Stimulated activated CD4-positive, alpha-beta T cell treated with anti-CD3 and anti-CD28 coated beads, Interleukin-15, amount 100 ng/mL, for 24 hours (primary cell): ENCODE measurements at places on chromosomes 1 and 21.

DNA sequence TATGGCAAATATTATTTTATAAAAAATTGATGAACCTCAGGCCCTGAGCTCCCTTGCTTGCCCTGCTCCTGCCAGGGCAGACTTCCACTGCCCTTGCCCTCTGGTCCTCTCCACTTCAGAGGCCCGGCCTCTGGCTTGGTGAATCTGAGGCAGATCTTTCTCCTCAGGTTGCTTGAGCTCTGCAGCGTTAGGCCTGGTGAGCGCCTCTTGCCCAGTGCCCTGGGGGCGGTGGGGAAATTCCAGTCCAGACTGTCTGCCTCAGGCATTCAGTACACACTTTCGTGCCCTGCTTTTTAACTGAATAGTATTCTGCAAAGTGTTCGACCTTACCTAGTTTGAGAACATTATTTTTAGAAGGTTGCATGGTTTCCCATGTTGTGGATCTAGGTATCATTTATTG, 98.2 kb downstream of the PCBP3 start:
- DNase-seq = peak; percentile 22

GRCh38 chr1:244137276-244137675, 86.2 kb downstream of the ZBTB18 start:
- no peak for DNase-seq

GRCh38 chr1:158311066-158311465, 20.3 kb downstream of the CD1B start:
- DNase-seq = no peak

DNA sequence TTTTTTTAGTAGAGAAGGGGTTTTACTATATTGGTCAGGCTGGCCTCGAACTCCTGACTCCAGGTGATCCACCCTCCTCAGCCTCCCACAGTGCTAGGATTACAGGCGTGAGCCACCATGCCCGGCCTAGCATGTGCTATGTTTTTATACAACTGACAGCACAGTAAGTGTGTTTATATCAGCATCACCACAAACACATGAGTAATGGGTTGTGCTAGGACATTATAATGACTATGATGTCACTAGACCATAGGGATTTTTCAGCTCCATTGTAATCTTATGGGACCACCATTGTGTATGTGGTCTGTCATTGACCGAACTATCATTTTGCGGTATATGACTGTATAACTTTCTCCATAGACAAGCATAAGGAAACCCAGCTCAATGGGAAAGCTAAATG, 6.3 kb downstream of the LEFTY2 start:
- DNase-seq = no peak

DNA sequence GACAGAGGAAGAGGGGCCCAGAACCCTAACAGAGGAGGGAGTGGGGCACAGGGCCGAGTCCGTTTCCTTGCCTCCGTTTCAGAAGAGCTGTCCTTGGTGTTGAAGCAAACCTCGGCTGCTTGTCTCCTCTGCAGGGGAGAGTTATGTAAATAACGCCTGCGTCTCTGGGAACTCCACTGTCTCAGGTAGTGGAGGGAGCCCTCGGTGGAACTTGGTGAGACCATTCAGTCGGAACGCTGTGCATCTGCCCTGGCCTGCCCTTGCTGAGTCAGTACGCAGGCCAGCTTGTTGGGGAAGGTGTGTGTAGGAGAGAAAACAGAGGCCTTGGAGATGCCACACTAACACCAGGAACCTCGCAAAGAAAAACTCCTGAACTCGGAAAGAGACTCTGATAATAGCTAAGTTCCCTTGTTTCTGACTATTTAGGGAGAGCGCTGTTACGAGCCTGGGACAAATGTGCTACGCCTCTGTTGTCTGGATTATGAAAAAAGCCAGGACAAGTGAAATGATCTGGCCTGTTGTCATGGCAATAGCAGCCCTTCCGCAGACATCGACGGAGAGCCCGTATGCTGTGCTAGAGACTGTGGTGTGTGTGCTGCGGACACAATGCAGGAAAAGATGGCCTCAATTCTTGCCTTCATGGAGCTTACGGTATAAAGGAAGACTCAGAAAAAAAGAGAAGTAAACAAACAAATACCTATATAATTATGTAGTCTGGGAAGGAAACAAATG, 94.6 kb upstream of the AKT3 start:
- DNase-seq = no peak

DNA sequence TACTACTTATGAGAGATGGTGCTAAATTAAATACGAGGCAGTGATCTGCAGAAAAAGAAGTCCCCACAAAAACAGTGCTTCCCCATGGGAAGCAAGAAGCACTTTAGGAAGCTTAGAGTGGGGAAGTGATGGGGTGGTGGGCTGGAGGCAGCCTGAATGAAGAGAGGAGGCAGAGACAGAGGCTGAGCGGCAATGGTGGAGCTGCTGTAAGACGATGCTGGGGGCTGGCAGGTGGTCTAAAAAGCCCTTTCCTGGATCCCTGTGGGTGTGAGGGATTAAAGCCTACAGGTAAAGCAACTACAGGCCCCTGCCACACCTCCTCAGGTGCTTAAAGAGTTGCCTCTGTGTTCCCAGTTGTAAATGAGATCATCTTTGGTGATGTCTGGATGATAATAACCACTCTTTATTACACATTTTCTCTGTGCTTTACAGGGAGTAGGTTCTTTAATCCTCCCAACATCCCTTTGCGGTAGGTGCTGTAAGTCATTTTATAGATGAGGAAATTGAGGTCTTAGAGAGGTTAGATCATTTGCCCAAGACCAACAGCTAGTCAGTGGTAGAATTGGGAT, 39.2 kb downstream of the CNN3 start:
- no peak for DNase-seq

- no peak for DNase-seq
Measured at GRCh38 chr1:3659093-3659492, 6.8 kb downstream of the TP73 start.

GRCh38 chr1:92901126-92901525, 60.1 kb downstream of the DIPK1A start:
- DNase-seq = no peak

DNA sequence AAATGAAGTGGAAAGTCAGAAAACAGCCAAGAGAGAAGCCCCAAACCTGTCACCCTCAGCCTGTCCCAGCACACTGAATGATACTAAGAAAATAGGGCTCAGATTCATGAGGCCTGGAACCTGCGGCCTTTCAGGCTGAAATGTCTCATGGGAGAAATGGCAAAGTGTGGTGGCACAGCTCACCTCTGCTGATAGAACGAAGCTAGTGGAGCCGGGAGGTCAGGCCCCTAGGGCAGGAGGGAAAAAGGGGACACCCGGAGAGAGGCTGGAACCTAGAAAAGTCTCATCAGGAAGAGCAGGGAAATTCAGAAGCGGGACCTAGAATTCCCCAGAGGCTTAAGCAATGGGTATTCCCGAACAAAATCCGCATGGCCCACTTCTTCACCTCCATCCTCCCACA, 107.1 kb downstream of the BCAR3 start:
- no peak for DNase-seq

GRCh38 chr1:20207546-20207945, 21.2 kb upstream of the PLA2G2C start:
- no peak for DNase-seq

- DNase-seq = no peak
Measured at GRCh38 chr1:46431695-46432094, 37.6 kb downstream of the FAAH start.

DNA sequence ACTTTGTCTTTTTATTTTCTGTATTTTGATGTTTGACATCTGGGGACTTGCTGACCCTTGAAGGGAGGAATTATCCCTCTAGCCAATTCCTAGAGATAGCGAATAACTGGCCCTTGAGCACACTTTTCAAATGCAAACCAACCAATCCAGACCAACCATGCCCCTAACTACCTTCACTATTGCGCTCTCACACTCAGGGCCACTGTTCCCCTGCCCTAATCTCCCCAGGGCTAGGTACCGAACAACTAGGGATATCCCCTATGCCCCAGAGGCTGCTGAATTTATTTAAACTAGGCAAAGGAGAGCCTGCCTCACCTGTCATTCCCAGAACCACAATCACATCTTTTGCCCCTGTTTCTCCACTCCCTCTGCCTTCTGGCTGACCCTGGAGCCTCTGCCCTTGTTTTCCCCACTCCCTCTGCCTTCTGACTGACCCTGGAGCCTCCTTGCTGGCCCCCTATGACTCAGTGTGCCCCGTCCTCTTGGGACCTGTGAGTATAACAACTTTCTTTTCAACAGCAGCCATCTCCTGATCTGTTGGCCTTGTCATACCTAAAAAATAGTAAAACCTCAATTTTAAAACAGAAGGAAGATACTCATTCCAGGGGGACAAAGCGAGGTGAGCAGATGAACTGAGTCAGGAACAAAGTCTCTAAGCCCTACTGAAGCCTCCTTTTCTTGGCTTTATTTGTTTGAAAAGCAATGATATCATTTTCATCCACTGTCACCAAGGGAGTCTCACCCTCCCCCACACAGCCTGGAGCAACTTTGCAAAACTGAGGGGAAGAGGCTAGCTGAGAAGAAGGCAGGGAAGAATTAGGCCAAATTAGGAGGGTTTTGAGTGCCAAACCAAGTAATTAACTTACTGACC, 115.5 kb downstream of the NMNAT2 start:
- no peak for DNase-seq

DNA sequence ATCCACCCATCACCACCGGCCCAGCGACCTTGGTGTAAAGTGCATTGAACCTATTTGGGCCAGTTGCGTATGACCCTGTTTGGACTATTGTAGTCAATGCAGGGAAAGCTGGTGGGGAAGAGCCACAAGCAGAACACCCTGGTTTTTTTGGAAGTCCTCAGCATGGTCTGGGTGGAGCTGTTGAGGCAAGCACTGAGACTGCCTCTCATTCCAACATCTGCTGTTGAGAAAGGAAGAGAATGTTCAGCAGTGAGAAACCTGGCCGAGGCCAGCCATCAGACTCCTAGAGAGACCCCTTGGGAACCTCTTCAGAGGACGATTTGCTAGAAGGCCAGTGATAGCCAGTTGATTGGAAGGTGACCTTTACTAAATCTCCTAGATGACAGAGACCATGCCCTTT, 183.0 kb downstream of the ZZZ3 start:
- DNase-seq = no peak

DNA sequence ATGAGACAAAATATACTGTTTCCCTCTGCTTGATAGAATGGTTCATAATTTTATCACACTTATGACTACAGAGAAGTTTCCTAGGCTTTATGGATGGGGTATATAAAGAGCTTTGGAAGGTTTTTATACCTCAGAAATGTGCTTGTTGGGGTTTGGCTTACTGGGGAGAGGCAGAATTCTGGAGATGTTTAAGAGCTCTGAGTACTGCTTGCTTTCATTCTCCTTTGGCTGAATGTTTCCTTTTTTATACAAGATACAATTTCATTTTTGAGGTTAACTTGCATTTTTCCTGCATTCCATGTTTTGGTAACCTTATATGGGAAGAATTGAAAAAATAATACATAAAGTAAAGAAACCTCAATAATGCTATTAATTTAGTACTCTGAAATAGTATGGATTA, 157.7 kb upstream of the COL11A1 start:
- DNase-seq = no peak

DNA sequence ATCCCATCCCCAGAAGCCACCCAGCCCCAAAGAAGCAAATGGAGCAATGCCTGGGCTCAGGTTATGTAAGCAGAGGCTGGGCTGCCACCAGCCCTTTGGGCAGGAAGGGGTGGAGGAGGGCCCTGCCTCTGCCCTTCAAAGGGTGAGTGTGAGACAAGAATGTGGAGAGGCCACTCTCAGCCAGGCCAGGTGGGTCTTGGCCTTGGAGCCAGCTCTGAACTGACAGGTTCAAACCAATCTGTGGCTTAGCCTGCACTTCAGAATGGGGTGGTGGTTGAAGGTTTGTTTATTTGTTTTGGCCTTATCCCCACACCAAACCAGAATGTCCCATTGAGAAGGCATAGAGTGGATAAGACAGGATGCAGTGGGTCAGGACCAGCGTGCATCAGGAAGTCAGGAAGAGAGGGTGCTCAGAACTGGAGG, 29.8 kb downstream of the C1orf116 start:
- DNase-seq = no peak

DNA sequence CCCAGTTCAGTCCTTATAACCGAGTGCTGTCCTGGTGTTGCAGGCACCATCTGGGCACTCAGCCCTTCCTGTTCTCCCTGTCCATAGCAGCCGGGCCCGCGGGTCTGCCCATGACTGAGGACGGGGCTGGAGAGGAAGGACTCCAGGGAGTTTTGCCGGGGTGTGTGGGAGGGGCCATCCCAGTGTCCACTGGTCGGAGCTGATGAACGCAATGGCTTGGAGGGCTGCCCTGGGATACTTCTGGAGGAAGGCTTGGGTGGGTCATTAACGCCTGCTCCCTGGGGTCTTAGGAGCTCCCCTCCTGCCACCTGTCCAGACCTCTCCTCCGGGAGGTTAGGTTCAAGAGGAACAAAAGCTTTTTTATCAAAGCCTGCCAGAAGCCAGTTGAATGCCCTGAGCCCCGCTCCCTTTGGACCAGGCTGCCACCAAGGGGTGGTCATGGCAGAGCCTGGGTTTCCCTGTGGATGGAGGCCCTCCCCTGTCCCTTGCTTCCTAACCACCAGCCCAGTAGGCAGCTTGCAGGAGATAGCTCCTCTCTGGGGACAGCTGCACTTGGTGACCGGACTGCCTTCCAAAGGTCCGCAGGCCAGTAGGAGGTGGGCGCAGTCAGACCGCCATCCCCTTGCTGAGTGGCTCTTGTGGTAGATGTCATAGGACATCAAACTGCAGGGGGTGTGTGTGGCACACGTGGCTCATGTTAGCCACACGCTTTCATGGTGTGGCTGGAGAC, 61.3 kb downstream of the TRIM11 start:
- DNase-seq = no peak

GRCh38 chr1:198175423-198176170, 18.8 kb downstream of the NEK7 start:
- no peak for DNase-seq

- DNase-seq = no peak
Measured at GRCh38 chr1:224325959-224326358, 4.0 kb downstream of the NVL start.

DNA sequence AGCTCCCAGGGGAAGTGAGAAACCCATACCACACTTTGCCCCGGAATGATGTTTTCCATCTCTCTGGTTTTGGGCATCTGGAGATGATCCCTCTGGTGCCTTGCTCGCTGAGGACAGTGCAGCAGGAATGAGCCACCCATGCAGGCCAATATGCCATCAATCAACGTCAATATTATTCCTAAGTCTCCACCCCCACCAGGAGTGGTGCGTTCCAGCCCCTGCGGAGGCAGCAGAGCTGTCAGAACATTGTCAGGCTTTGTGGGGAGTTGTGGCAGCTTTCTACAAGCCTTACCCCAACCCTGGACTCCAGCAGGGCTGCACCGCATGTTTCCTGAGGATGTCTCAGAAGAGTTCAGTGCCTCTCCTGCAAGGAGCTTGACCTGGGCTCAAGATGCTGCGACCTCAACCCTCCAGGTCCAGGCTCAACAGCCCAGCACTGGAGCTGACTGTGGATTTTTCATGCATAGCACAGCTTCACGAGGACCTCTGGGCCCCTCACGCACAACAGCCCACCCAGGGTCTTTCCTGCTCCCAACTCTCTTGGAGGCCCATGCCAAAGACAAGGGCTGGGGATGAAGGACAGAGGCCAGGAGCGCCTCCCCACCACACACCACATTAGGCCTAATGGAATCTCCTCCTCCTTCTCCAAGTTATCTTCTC, 67.5 kb downstream of the PSMG1 start:
- DNase-seq = no peak

GRCh38 chr1:93111561-93111960, 32.5 kb downstream of the MTF2 start:
- no peak for DNase-seq
